Effector memory CD4-positive, alpha-beta T cell (primary cell): ENCODE measurements at places on chromosomes 6 and 20.
A peak's percentile ranks its signal among the peaks of the same experiment; 100 is the strongest.

- DNase-seq, result no peak
- H3K27me3 ChIP-seq, result no peaks in the 10 kb centered on the region
- no peak overlapping the region for H3K27ac ChIP-seq
- no peaks in the 10 kb centered on the region for H3K36me3 ChIP-seq
- no peaks in the 10 kb centered on the region for H3K4me1 ChIP-seq
- H3K4me3 ChIP-seq, result no peak overlapping the region
Observed at GRCh38 chr20:12833861-12834260, 174.9 kb upstream of the SPTLC3 start.

- no peaks in the 10 kb centered on the region for H3K27me3 ChIP-seq
- no peak for DNase-seq
- H3K27ac ChIP-seq, result no peak overlapping the region
- no peak overlapping the region for H3K4me3 ChIP-seq
Observed at GRCh38 chr6:156996265-156996664, 219.1 kb downstream of the ARID1B start.

GRCh38 chr6:35174088-35174434, 32.9 kb upstream of the TCP11 start:
- no peaks in the 10 kb centered on the region for H3K4me1 ChIP-seq
- H3K27me3 ChIP-seq, result no peaks in the 10 kb centered on the region
- no peaks in the 10 kb centered on the region for H3K36me3 ChIP-seq
- no peak overlapping the region for H3K27ac ChIP-seq
- no peak overlapping the region for H3K4me3 ChIP-seq

DNA sequence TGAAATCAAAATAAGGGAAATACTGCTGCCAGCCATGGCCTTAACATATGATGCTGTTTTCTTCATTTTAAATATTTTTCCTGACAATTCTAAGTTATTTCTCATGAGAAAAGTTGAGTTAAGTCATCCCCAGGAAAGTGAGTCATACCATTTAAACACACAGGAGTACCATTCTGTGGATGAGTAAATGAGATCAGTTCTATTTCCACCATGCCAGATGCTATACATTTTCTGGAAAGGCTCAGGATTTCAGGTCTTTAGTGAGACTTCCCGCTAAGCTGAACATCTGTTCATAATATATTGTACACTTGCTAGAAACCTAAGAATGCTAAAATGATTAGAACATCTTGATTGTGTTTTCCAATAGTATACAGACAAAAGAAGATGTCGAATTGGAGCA, 256.2 kb upstream of the MANEA start:
- H3K36me3 ChIP-seq, result no peaks in the 10 kb centered on the region
- no peaks in the 10 kb centered on the region for H3K27me3 ChIP-seq
- no peak for DNase-seq
- H3K27ac ChIP-seq, result no peak overlapping the region
- no peaks in the 10 kb centered on the region for H3K4me1 ChIP-seq

DNA sequence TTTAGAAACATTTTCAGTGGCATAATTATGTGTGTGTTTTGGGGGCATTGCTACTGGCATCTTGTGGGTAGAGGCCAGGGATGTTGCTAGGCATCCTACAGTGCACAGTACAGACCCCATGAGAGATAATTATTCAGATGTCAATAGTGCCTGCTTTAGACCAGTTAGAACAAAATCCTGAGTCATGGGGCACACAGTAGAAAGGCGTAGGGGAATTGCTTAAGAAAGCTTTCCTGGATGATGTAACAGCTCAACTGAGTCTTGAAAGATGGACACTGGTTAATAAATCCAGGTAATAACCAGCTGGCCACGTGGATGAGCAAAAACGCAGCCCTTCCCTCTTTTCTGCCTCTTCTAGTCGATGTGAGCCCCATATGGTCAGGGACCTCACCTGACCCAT, 51.1 kb downstream of the KCNB1 start:
- H3K27me3 ChIP-seq, result peaks cover 3% of the 10 kb centered on the region
- DNase-seq, result no peak
- no peak overlapping the region for H3K27ac ChIP-seq
- no peak overlapping the region for H3K4me3 ChIP-seq
- no peaks in the 10 kb centered on the region for H3K4me1 ChIP-seq

GRCh38 chr20:62791301-62792181, 4.7 kb upstream of the MRGBP start:
- DNase-seq, result peak; percentile 47
- H3K4me3 ChIP-seq, result no peak overlapping the region
- no peak overlapping the region for H3K27ac ChIP-seq
- peaks cover 19% of the 10 kb centered on the region for H3K4me1 ChIP-seq

- no peak overlapping the region for H3K27ac ChIP-seq
- H3K4me1 ChIP-seq, result no peaks in the 10 kb centered on the region
- DNase-seq, result no peak
- H3K4me3 ChIP-seq, result no peak overlapping the region
- no peaks in the 10 kb centered on the region for H3K36me3 ChIP-seq
Observed at GRCh38 chr6:4441981-4442434, 306.6 kb upstream of the ECI2 start.

DNA sequence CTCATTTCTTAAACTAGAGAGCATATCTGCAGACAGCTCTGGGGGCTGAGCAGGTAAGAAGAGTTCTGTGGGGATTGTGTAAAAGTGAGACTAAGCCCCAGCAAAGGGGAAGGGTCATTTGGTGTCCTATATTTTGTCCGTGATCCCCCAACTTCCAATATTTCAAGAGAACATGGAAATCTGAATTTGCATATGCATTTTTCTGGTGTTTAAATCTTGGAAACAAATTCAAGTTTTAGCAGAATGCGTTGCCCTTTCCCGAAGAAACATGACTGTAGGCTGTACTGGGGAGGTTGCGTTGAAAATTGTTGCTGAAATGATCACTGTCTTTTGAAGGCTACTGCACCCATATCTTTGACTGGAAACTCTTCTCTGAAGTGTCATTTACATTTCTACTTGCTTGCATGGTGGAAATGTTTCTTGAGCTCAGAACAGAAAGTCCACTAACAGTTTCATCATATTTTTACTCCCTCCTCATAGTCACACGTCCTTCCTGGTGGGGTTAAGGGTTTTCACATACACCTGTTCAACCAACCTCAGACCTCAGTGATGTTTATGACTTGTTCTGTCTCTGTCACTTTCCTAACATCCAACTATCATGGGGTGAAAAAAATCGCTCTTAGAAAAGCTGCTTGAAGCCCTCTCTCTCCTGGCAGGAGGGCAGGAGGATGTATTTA, 140.3 kb downstream of the BCAS1 start:
- peaks cover 13% of the 10 kb centered on the region for H3K4me1 ChIP-seq
- no peaks in the 10 kb centered on the region for H3K36me3 ChIP-seq
- no peak overlapping the region for H3K27ac ChIP-seq
- DNase-seq, result no peak
- no peaks in the 10 kb centered on the region for H3K27me3 ChIP-seq
